Activated CD8-positive, alpha-beta T cell treated with anti-CD3 and anti-CD28 coated beads, Interleukin-2, amount 10 ng/mL, durations not matched to agents 7 days and 5 days (primary cell): ENCODE measurements at places on chromosomes 16 and 17. TPM values are rescaled to one million over a fixed set of nuclear protein-coding genes. Genes with fewer than 3 reads are reported as not detected.

DNA sequence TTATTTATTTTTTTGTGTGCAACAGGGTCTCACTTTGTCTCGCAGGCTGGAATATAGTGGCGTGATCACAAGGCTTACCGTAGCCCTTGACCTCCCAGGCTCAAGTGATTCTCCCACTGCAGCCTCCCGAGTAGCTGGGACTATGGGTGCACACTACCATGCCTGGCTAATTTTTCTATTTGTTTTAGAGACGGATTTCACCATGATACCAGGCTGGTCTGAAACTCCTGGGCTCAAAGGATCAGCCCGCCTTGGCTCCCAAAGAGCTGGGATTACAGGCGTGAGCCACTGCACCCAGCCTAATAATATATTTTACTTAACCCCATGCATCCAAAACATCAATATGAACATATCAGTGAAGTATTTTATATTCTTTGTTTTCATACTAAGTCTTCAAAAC lies 2.0 kb downstream of the CCDC200 start:
- DNase-seq: peak; percentile 9

DNA sequence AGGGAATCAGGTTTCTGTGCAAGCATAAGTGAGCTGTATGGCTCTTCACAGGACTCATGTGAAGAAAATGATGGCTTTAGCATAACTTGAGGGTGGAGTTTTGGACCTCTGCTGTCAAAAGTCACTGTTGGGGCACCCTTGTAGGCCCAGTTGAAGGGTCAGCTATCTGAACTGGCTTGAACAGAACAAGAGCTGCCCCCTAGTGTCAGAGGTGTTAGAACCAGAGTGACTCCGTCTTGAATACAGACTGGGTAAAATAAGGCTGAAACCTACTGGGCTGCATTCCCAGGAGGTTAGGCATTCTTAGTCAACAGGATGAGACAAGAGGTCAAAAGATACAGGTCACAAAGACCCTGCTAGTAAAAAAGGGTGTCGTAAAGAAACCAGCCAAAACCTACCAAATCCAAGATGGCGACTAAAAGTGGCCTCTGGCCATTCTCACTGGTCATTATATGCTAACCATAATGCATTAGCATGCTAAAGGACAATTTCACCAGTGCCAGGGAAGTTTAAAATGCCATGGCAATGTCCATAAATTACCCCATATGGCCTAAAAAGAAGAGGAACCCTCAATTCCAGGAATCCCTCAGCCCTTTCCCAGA lies 484.0 kb upstream of the ERCC4 start:
- no peak for DNase-seq

Gene MT2A
- 186 TPM for total RNA-seq

- peak; percentile 57 for DNase-seq
Observed at GRCh38 chr17:81517339-81518112, 4.9 kb upstream of the ACTG1 start.

- no peak for DNase-seq
Observed at GRCh38 chr16:15492091-15492740, 57.8 kb downstream of the BMERB1 start.

- no peak for DNase-seq
Observed at GRCh38 chr16:55468352-55468990, 10.5 kb upstream of the MMP2 start.
